ENCODE measurements at places on chromosomes 7 and 10.

GRCh38 chr10:15236340-15236739 lies 67.8 kb upstream of the NMT2 start:
- peak; percentile 38 for DNase-seq

- no peak for DNase-seq
Measured at GRCh38 chr10:23754179-23754578, 315.3 kb downstream of the OTUD1 start.

DNA sequence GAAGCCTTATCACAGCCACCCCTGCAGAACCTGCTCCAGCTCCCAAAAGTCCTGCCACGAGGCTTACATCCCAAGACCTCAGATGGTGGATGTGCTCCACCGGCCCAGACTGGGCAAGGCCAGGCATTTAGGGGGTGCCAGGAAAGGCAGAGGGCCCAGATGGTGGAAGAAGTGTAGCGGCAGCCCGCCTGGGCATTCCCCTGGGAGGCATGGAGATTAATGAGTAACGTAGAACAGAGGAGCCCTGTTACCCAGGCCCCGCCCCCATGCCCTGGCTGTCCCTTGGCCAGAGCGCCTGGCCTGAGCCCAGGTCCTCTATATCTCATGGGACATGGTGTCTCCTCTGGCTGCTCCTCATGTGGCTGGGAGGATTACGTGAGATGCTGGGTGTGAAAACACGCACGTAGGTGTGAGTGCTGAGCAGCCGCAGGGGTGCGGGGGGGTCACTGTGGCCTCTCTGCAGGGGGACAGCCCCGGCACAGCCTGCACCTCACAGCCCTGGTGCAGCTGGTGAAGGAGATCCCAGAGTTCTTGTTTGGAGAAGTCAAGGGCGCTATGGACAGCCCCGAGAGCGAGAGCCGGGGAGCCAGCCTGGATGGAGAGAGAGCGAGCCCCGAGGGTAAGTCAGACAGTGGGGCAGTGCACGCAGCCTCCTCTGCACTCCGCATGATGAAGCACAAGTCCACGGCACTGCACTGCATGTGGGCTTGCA lies 52.9 kb downstream of the ZNF467 start:
- DNase-seq: no peak

GRCh38 chr7:137717045-137717444 lies 129.7 kb downstream of the DGKI start:
- DNase-seq: no peak

- no peak for DNase-seq
Measured at GRCh38 chr7:107933386-107934013, 42.5 kb downstream of the DLD start.

GRCh38 chr7:47024991-47025390 lies 556.9 kb downstream of the TNS3 start:
- no peak for DNase-seq

DNA sequence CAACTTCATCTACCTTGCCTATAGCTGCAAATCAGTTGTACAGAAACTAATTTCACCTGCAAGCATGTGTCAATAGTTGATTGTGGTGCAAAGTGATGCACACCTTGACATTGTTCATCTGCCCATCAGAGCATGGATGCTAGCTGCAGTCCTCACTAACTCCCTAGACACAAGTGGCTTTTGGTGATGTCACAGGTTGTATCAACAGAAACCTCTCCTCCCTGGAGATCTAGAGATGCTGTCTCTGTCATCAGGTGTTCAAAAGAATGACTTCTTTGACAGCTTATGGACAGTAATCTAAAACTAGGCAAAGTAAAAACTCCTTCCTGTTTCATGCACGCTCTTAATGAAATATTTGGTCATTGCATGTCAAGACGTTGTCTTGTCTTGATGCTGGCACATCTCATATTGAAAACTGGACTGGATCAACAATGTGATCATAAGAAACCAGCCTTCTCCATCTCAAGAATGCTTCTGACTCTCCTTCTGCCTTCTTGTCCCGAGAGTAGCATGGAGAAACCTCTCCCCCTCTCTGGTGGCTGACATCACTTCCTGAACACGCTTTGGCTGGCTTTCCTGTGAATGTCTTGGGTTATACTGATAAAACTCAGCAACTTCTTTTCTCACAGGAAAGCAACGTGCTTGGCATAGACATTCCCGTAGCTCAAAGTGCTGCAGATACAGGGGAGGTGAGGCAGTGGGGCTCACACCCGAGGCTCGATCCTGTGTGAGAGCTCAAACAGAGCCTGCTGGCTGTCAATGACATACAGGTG lies 176.2 kb upstream of the CDCA7L start:
- DNase-seq: peak; percentile 65

DNA sequence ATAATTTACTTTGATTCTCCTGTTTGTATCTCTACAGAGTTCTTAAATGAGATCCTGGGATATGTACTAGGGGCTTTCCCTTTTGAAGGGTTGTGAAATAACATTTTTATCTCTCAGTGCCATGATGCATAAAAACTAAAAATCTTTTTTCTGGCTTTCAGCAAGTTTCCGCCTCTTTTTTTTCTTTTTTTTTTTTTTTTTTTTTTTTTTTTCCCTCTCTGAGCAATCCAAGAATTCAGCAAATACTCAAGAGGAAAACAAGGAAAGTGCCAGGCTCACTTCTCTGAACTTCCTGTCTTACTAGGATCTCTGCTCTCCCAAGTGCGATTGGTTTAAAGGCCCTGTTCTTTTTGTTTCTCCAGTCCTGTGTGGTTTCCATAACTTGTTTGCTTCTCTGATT lies 79.9 kb downstream of the HYCC1 start:
- no peak for DNase-seq

GRCh38 chr10:66187053-66187733 lies 738.6 kb upstream of the LRRTM3 start:
- no peak for DNase-seq

DNA sequence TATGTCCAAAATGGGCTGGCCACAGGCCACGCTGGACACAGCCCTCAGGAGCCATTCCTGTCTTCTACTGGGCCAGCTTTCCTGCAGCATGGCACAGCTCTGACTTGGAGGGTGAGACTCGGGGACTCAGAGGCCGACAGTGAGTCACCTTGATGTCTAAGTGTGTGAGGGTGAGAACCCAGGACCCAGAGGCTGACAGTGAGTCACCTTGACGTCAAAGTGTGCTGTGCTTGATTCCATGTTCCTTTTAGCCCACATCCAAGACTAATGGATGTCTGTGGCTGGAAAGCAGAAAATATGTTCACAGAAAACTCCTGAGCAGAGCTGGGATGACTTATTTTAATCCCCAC lies 6.0 kb upstream of the FAM170B start:
- DNase-seq: peak; percentile 72

GRCh38 chr10:79248341-79249185 lies 98.7 kb upstream of the PPIF start:
- DNase-seq: peak; percentile 93

DNA sequence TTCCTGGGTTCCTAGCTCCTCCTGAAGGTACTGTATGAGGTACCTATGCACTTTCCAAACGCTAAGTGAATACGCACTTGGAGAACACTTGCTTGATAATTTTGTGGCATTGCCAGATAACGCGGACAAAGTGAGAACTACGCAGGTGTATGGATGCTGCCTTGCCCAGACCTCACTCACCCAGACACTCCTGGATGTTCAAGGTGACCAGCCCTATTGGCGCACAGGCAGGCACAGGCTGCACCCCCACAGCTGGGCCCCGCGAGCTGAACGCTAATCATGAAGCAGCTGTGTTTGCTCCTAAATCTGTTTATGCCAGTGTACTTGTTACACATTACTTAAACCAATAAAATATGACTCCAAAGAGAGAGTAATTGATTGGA lies 27.3 kb downstream of the DIP2C start:
- no peak for DNase-seq

DNA sequence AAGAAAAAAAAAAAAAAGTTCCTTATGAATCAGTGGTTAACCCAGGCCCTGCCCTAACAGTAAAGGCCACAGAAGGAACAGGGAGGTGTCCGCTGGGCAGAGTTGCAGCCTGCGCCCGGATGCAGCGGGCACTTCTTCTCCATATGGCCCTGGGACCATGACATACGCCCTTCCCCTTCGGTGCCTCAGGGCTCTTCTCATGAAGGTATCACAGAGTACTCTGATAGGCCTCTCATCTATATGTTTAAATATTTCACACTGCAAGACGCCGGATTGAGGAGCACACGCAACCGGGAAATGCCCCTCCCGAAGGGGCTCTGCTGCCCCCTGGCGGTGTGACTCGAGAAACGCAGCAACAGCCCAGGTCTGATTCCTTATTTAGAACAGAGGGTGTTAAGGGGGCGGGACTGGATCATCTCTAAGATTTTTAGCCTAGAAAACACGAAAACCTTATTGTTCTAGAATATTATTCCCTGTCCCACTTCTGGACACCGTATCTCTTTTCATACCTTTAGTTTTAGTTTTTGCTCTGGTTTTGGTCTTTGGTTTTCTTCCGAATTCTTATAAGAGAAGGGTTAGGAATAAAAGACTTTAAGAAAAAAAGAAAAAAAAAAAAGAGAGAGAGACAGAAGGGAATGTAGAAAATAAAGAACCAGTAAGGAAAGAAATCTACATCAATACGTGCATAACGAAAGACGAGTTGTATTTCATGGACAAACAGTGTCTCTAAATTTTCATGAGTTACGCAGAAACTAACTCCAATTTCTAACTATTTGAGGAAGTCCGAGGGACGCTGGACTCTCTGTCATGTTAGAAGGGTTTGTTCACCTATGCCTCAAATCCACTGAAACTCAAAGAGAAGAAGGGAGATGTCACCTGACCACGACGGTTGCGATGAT lies 12.0 kb downstream of the DAGLB start:
- DNase-seq: peak; percentile 88
